ENCODE measurements at places on chromosomes 4 and X.

DNA sequence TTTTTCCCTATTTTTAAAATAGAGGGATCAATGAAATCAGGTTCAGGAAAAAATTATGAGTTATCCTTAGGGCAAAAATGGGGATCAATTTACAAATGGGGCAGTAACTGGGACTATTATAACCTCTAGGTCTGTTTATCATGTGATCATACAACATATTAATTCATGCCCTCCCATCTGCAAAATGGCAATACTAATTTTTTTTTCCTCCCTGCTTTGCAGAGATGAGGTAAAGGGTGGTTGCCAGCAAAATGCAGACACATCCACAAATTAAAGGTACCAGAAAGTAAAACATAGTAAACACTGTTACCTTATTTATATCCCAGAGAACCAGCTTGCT is 467 bp downstream of the HSD17B11 start:
- peak; percentile 21 for DNase-seq

DNA sequence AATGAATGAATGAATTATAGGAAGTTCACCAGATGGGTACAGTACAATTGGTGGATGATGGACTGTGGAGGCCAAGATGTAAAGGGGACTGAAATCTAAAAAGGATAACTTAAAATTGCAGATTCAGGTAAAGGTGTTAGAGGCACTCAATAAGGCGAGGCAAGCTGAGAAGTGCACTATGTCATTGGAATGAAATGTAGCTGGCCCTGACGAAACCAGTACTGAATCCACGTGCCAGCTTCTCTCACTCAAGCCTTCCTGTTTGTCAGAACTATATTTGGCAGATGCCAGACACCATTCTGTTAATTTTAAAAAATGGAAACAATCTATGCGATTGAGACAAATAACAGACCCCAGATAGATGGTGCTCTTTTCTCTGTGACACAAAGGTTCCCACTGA is 1039.1 kb upstream of the TENM3 start:
- no peak for DNase-seq

DNA sequence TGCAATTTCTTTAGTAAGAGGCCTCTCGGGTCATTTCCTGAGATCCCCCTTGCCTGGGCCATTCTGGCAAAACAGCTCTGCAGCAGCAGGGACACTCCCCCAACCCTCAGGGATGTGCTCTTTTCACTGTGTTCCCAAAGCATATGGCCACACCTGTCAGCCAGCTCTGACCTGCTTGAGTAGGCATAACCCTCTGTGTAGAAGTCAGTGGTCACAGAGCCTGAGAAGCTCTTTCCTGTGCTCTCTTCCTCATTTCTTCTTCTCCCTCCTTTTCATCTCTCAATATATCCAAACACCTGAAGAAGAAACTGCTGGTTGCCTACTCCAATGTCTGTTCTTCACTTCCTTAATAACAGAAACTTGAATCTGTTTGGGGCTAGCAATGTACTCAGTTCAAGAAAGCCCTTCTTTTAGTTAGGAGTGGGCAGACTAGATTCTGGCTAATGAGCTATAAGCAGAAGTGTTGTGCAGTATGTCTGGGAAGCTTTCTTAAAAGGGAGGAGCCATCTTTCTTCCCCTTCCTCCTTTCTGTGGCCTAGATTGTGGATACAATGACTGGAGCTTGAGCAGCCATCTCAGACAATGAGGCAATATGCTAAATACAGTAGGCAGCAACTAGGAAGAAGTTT is 73.3 kb downstream of the PRPS1 start:
- no peak for DNase-seq

- DNase-seq: no peak
Observed at GRCh38 chrX:18951032-18951431, 32.9 kb downstream of the PHKA2 start.

DNA sequence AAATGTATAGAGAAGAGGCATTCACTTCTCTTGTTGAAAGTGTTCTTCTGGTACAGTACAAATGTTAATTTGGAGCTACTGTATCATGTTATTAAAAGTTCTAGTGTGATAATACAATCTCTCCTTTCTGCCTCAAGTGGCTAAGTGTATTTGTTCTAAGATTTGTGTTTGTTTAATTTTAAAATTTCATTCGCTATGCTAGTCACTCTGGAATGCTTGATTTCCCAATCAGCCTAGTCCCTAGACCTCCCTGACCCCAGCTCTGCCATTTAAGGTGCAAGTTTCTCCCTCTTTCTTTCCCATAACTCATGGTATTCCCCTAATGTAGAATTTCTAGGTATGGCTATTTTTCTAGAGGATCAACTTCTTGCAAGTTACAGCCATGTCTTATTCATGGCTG is 817.4 kb downstream of the STIM2 start:
- no peak for DNase-seq

- DNase-seq: no peak
Observed at GRCh38 chr4:32988165-32988811, 2268.1 kb downstream of the PCDH7 start.

DNA sequence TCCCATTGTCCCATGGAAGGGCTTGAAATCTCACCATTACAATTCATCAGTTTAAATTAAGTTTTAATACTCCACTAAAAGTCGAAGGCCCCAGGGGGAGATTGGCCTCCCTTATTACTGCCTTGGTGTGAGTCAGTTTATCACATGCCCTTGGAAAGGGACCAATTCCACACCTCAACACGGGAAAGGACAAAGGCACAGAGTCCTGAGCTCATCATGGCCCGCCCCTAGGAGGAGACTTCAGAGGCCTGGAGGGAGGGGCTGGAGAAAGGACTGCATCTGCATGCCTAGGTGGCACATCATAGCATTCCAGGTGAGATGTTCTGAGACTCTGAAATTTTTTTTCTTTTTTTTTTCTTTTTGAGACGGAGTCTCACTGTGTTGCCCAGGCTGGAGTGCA is 2.8 kb upstream of the SEL1L3 start:
- DNase-seq: peak; percentile 18

DNA sequence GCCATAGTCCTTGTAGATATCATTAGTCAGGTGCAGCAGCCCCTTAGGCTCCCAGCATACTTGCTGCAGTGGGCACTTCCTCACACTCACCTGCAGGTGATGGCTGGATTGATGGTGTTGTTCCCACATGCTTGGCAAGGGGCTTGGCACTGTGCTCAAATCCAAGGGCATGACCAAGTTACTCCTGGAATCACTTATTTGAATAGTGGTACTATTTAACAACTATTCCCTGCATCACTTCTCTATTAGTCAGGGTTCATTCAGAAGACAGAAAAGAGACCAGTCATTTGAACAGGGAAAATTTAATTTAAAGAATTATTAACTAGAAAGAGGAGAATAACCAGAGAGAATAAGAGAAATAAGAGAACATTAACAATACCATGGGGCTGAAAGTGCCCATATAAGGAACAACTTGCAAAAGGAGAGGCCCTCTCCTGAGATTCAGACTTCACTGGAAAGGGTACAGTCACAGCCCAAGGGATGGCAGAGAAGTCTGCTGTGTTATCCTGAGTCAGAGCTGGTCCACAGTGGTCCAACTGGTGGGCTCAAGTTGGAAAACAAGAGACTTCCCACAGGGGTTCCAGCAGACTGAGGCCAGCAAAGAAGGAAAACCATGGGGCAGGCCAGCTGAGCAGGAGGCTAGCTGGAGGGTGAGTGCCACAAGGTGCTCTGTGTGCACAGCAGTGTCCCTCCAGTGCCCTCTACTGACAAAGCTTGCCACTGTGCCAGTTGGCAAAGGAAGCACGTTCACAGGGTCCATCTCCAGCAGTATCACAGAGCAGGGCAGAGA is 9.8 kb downstream of the SPP1 start:
- DNase-seq: no peak
